Activated effector memory CD4-positive, alpha-beta T cell treated with anti-CD3 and anti-CD28 coated beads, Interleukin-2, amount 50 U/mL, for 16 hours (primary cell): ENCODE measurements at places on chromosomes 1 and 21.

DNA sequence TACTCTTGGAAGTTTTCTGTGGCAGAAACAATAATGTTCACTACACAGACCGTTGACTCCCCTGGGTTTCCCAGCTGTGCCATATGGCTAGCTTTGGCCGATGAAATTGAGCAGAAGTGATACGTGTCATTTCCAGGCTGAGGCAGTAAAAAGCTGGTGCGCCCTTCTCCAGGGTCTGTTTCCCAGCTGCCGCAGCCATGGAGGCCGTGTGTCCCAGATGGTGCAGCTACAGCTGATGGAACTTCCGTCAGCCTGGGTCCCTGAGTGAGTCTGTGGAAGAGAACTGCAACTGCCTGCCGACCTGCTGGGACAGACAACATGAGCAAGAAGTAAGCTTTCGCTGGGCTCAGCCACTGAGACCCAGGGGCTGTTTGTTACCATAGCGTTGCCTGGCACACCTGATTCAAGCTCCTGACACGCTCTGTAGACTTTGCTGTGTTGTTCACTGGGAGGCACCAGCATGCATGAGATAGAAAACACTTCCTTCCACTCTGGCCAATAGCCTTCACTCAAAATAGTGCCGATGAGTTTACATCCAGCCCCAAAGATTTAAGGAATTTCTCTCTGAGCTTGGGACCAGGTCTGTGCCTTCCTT lies 116.3 kb upstream of the SLC25A33 start:
- DNase-seq = no peak

DNA sequence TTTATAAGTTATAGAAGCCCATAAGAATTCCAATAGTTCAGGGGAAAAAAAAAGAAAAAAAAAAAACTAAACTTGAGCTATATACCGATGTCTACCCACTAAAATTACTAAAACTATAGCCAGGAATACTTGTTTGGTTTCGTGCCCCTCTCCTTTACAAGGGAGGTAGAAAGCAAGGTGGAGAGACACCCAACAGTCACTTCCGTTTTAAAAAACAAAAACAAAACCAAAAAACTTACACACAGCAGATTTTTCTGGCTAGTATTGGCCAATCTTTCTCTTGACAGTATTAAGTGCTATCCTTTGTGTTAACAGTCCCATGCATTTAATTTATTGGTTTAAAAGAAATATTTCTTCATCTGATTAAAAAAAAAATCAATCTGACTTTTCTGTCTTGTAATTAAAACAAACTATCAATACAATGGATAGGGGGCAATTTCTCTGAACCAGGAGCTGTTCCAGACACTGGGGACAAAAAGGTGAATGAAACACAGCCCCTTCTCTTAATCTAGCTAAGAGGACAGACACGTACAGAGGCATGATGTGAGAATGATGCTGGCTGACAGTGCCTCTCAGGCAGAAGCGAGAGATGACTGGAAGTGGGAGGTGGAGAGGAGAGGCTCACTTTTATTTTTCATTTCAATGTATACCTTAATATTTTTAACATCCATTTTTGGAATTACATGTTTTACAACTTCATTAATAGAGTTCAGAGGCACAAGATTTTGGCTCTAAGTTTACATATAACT lies 214.8 kb downstream of the RERE start:
- DNase-seq = no peak

GRCh38 chr1:231969076-231969475 lies 342.5 kb downstream of the DISC1 start:
- DNase-seq = no peak

GRCh38 chr21:38012672-38013071 lies 96.4 kb upstream of the KCNJ6 start:
- no peak for DNase-seq

- no peak for DNase-seq
Measured at GRCh38 chr1:181482001-181482430, 1.3 kb upstream of the CACNA1E start.

GRCh38 chr1:52544665-52545525 lies 8.0 kb downstream of the TUT4 start:
- no peak for DNase-seq

DNA sequence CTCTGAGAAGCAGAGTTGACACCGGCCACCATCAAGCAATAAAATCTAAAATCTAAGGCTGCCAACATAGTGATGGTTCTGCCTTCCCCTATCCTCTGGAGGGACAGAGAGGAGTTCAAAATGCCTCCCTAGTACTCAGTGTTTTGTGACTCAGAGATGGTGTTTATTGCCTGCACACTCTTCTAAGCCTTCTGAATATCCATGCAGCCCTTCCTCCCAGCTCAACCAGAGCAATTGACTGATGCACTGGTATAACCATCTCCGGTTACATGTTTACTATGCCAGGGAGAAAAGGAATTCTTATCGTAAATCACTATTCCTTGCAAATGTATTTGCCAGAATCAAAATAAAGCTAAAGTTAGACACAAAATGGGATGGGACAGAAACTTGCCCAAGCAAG lies 132.9 kb upstream of the RAB4A start:
- DNase-seq = no peak

GRCh38 chr1:95233319-95233736 lies 682 bp upstream of the RWDD3 start:
- no peak for DNase-seq

DNA sequence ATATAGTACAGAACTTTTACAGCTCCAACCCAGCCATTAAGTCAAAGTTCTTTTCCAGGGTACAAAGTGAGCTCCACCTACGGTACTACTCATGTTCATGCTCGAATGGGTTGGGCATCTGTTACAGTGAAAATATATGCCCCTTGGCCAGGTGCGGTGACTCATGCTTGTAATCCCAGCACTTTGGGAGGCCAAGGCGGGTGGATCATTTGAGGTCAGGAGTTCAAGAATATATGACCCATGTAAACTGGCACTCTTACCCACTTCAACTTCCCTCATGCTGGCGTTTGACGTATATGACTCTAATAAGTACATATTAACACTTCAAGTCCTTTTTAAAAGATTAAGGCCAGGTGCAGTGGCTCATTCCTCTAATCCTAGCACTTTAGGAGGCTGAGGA lies 71.3 kb upstream of the PKN2 start:
- no peak for DNase-seq

GRCh38 chr1:81209461-81209860 lies 591.3 kb upstream of the ADGRL2 start:
- no peak for DNase-seq

GRCh38 chr21:25607151-25608043 lies at the start of gene MRPL39:
Gene MRPL39, minus strand, starts transcription at chr21:25607481. Its CDS starts 6 bp downstream, at chr21:25607475.
- DNase-seq = peak; percentile 95

- DNase-seq = no peak
Measured at GRCh38 chr1:220999872-221000863, 120.9 kb downstream of the HLX start.

DNA sequence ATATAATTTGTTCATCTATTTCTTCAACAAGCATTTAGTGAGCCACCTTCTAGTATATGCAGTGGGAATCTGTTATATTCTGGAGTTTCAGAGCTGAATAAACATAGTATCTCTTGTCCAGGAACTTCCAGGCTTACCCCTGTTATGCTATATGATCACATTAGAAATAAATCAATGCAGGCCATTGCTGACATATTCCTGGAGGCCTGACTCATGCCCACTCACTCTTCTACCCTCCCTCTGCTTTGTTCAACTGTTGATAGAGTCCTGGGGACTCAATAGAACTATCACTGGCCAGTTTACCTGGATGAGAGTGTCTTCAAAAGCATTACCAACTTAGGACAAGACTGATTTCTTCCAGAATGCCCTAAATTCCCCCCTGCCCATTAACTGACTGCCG lies 29.3 kb upstream of the SRSF10 start:
- DNase-seq = no peak

- DNase-seq = peak; percentile 76
Measured at GRCh38 chr21:41877901-41878830, 978 bp downstream of the PRDM15 start.

GRCh38 chr1:235093013-235093695 lies 35.5 kb downstream of the TOMM20 start:
- DNase-seq = peak; percentile 53

- DNase-seq = no peak
Measured at GRCh38 chr1:175749075-175749474, 5.7 kb upstream of the TNR start.

- DNase-seq = no peak
Measured at GRCh38 chr1:241614144-241614543, 26.0 kb downstream of the CHML start.

DNA sequence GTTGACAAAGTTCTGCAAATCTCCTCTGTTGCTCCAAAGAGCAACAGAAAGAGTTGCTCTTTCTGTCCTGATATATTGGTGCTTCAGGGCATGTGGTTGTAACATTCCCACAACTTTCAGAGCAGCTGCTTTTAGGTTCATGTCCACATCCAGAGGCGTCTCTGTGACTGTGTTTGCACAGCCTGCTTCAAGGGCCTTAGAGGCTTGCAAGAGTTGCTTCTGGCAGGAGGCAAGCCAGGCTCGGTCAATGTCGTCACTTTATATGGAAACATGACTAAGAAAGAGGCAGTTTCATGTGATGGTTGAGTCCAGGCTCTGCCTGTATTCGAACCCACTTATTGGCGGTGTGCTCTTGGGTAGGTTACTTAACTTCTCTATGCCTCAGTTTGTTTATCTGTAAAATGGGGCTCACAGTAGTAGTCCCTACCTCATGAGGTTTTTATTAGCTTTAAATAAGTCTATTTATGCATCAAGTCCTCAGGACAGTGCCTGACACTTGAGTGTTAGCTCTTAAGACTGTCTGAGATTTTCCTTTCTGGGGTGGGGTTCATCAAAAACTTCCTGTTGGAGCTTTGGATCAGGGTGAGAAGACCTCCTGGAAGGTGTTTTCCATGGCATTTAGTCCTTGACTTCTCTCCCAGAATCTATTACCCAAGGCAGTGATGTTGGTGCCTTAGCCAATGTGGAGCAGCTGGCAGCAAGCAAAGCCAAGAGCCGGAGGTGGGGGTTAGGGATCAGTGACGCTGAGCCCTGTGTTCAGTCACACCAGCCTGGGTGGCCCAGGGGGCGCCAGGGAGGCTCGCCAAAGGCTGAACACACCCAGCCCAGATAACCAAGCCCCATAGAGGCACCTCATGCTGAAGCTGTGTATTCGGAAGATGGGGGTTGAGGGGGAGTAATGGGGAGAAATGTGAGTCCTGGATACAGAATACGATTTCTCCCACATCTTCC lies 18.9 kb downstream of the LHX4 start:
- DNase-seq = no peak

GRCh38 chr1:201083741-201084140 lies 28.5 kb downstream of the CACNA1S start:
- no peak for DNase-seq

DNA sequence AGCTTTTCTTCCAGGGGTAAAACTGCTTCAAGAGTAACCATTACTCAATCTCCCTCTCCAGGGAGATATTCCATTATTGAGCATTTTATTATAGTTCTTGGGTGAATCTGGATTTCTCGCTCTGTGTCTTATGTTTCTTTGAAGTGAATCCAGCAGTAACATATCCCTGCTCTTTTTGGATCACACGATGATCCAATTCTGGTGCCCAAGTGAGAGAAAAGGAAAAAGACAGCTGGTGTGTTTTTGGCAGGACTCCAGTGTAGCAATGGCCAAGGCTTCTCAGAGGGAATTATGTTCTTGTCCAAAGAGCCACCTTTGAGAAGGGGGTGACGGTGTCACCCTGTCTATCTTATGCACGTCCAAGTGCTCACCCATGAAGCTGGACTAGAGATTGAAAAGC lies 140.3 kb upstream of the ERRFI1 start:
- no peak for DNase-seq

DNA sequence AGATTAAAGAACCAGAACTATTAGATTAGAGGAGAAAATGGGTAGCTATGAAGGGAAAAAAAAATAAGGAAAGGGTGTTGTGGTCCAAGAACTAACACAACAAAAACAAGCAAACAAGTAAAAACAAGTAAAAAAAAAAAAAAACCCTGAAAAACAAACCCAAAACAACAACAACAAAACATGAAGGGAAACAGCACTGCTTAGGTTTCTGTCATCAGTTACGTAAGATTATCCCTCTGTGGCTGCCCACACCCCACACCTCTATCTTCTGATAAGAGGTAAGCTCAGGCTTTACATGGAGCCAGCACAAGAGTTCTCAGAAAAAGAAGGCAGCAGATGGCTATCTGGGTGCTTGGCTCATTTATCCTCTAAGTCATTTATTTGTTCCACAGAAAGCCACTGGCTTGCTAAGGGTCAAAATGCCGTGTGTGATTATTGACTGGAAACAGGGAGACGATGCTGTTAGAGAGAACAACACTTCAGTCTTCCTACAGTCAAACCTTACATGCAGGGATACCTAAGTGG lies 57.5 kb downstream of the KIAA0319L start:
- DNase-seq = peak; percentile 74

DNA sequence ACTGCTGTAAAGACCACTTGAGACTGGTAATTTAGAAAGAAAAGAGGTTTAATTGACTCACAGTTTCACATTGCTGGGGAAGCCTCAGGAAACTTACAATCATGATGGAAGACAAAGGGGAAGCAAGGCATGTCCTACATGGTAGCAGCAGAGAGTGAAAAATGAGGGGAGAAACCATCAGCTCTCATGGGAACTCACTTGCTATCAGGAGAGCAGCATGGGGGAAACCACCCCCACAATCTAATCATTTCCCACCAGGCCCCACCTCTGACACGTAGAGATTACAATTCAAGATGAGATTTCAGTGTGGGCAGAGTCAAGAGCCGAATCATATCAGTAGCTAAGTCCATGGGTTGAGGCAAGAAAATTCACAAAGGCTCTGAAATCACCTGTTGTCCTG lies 23.8 kb upstream of the LYPD8 start:
- DNase-seq = no peak

DNA sequence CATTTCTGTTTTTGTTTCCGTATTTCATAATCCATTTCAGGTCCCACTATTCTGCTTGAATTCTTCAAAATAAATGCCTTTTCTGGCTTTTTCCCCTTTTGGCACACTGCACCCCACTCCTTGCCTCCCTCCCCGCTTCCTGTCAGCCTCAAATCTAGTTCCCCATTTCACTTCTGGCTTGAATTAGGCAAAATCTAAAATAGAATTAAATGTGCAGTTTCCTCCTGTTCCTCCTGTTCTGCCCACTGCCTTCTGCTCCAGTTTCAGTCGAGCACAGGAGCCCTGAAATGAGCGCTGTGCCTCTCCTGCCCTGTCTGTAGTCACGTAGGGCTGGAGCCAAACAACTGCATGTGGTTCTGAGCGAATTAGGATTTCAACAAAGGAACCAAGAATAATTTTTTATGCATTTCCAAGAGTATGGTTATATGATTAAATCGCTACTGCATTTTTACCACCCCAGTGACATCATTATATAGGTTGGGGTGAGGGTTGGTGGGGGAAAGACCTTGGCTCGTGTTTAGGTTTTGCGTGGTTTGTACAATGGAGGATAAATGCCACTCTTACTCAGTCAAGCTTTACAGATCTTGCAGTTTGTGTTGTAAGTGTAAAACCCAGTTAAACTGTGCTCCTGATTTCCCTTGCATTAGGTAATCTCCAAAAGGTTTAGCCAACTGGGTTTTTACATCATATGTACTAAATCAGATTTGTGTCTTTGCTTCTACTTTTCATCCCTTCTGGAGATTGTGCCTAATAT lies 114.9 kb downstream of the VPS13D start:
- no peak for DNase-seq

- peak; percentile 85 for DNase-seq
Measured at GRCh38 chr1:89633248-89633799, 404 bp downstream of the LRRC8C start.
